ENCODE measurements at places on chromosomes 1 and 21. TPM values are rescaled to one million over a fixed set of nuclear protein-coding genes. Genes with fewer than 3 reads are reported as not detected.
A peak's percentile ranks its signal among the peaks of the same experiment; 100 is the strongest.

DNA sequence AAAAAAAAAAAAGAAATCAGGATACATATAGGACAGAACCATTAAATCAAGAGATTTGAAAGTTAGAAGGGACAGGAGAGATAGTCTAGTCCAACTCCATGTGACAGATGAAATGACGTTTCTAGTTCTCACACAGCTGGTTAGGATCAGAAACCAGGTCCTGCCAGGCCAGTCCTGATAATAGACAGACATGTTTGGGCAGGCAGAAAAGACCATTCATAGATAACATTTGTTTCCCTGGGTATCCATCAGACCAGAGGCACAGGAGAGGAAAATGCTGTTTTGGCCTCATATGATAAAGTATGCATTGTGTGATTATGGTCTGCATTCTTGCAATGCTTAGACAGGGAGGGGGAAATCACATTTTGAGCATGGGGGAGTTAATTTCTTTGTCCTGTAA is 29.3 kb downstream of the ZBTB8B start:
- H3K27ac ChIP-seq = no peak overlapping the region
- no peak for DNase-seq
- H3K27me3 ChIP-seq = no peaks in the 10 kb centered on the region
- H3K36me3 ChIP-seq = no peaks in the 10 kb centered on the region

- no peak within 1 kb of the TSS for H3K27ac ChIP-seq
- peaks cover 7% of the 10 kb centered on the region for H3K4me1 ChIP-seq
- peaks cover 70% of the 10 kb centered on the region for H3K27me3 ChIP-seq
- peak; percentile 32 for DNase-seq
- H3K36me3 ChIP-seq = no peaks in the 10 kb centered on the region
These were observed at the start of gene COL24A1 for GRCh38 chr1:86156566-86157455. Gene COL24A1 (minus strand): TSS chr1:86156772. CDS start chr1:86156396, 376 bp downstream.

GRCh38 chr1:96865731-96866685 is 144.4 kb downstream of the PTBP2 start:
- no peak for DNase-seq
- no peaks in the 10 kb centered on the region for H3K27me3 ChIP-seq
- H3K4me3 ChIP-seq = no peak overlapping the region
- H3K27ac ChIP-seq = no peak overlapping the region

DNA sequence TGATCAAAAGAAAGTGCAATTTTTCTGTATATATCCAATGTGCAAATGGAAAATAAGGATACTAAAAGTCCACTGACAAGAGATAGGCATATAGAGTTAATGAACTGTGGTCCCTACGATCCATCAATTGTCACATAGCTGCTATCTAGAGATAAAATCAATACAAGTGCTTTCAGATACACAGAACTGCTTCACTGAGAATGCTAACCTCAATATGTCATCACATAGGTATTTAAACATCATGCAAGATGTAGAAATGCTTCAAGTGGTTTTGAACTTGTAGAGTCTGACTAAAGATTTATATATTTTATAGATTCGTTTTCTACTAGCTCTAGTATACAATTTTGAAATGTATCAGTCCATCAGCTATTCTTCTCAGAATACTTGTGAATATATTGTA is 1604.7 kb downstream of the PLA2G4A start:
- H3K36me3 ChIP-seq = no peaks in the 10 kb centered on the region
- no peak overlapping the region for H3K27ac ChIP-seq
- no peaks in the 10 kb centered on the region for H3K27me3 ChIP-seq

GRCh38 chr1:212987702-212988322 is 27.9 kb downstream of the ANGEL2 start:
- H3K27me3 ChIP-seq = no peaks in the 10 kb centered on the region
- no peak overlapping the region for H3K4me3 ChIP-seq
- no peak for DNase-seq
- H3K4me1 ChIP-seq = no peaks in the 10 kb centered on the region
- H3K27ac ChIP-seq = no peak overlapping the region
- peaks cover 13% of the 10 kb centered on the region for H3K36me3 ChIP-seq

DNA sequence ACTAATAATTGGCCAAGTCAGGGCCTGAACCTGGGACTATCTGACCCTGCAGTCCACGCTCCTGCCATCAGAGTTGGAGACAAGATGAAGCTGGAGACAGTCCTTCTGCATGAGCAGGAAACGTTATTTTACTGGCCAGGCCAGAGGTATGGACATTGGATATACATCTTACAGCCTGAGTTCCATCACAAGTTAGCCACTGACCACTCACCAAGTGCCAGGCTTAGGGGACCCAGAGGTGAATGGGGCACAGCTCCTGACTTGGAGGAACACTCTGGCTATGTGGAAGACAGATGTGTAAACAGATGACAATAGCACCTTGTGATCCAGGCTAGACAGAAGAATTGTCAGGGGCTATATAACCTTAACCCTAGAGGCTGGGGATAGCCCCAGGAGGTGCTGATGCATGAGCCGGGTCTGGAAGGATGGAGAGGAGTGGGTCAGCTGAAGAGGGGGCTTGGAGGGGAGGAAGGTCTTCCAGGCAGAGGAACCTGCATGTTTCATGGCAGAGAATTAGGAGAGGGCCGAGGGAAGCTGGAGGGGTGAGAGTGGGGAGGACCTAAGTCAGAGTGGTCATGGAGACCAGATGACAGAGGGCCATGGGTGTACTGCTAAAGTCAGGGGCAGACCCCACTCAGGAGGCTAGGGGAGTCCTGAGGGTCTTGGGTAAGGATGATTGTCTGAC is 52.5 kb upstream of the DMRTB1 start:
- H3K36me3 ChIP-seq = no peaks in the 10 kb centered on the region
- DNase-seq = no peak
- H3K27ac ChIP-seq = no peak overlapping the region
- no peaks in the 10 kb centered on the region for H3K4me1 ChIP-seq

GRCh38 chr1:33089457-33089856 is 8.5 kb downstream of the AZIN2 start:
- H3K27me3 ChIP-seq = peaks cover 8% of the 10 kb centered on the region
- peaks cover 2% of the 10 kb centered on the region for H3K36me3 ChIP-seq
- H3K4me3 ChIP-seq = no peak overlapping the region
- H3K4me1 ChIP-seq = no peaks in the 10 kb centered on the region
- H3K27ac ChIP-seq = no peak overlapping the region

CRB1 gene
- not detected for total RNA-seq

TRIM67 gene
- 0.09 TPM for total RNA-seq

HES2 gene
- total RNA-seq = not detected
